ENCODE measurements at places on chromosomes 3 and 15.

- no peak for DNase-seq
Observed at GRCh38 chr3:40663280-40663679, 138.5 kb downstream of the ZNF621 start.

DNA sequence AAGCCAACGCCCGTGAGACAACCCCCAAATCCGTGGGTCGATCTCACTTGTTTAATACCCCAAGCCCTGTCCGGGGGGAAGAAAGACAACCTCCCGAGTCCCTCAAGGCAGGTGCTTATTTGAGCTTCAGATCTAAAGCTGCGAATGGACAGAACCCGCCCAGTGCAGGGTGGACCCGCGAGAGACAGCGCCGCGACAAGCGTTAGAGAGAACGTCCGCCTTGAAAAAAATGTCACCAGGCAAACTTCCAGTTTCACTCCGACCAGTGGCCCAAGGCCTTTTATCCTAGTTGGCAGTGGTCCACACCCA is 740 bp upstream of the OXSR1 start:
- no peak for DNase-seq

GRCh38 chr3:177150970-177151627 is 46.2 kb downstream of the TBL1XR1 start:
- DNase-seq: no peak

- DNase-seq: no peak
Observed at GRCh38 chr3:131804565-131805133, 230.2 kb downstream of the CPNE4 start.

DNA sequence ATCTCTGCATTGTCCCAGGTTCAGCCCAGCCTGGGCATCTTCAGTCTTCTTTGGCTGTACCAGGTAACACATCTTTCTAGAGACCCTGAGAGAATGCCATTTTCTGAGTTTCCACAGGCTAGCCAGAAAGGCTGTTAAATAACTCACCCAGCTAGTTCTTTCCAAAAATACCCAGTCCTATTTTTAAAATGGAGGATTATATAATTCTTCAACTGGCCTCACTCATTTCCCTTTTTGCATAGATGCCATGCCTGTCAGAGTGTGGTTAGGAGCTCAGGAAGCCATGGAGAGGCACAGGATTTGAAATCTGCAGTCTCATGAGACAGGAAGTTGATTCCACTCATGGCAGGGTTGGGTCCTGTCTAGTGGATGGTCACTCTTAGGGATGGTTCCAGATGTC is 39.8 kb downstream of the CEMIP start:
- no peak for DNase-seq
